Esophagus squamous epithelium (tissue), 5 donors: ENCODE measurements at places on chromosomes 4 and X. TPM values are rescaled to one million over a fixed set of nuclear protein-coding genes. Genes with fewer than 3 reads are reported as not detected.

Gene SUPT20HL1
- total RNA-seq = not detected

Gene CT45A3
- not detected for total RNA-seq

Gene SOWAHB
- total RNA-seq = 29.0 TPM

Gene PASD1
- total RNA-seq = not detected

Gene PLP1
- total RNA-seq = 6.2 TPM

Gene SPANXC
- not detected for total RNA-seq

Gene USP17L22
- total RNA-seq = not detected

Gene DAPP1
- total RNA-seq = 45.8 TPM

Gene TIGD4
- total RNA-seq = not detected

DNA sequence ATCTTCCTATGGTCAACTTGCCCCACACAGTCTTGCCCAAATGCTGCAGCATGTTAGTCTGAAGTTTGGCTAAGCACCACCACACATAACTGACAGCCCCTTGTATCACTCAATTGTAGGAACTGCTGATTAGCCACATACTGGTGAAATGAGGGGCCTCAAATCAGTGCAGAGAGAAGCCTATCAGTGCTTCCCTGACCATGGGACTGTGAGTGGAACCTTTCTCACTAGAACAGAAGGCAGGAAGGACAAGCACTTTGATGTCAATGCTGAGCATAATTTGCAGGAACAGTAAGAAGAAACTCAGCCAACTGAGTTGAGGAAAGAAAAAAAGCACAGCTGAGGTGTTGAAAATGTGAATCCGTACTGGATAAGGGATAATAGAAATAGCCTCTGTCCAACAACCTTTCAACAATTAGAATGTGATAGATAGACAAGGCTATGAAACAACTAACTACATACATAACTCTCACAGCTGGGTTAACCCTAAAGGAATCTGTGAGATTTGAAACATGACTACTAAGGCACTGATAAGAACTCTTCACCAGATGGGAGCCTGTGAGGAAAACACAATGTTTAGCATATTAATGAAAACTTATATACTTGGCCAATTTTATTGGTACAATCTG lies 136.6 kb upstream of the SH3RF1 start:
- no peak overlapping the region for H3K4me3 ChIP-seq
- no peaks in the 10 kb centered on the region for H3K27me3 ChIP-seq
- DNase-seq = no peak
- H3K27ac ChIP-seq = no peak overlapping the region
- peaks cover 12% of the 10 kb centered on the region for H3K4me1 ChIP-seq

- no peaks in the 10 kb centered on the region for H3K27me3 ChIP-seq
- no peak overlapping the region for H3K27ac ChIP-seq
- no peak for DNase-seq
- H3K36me3 ChIP-seq = no peaks in the 10 kb centered on the region
- no peak overlapping the region for H3K4me3 ChIP-seq
Measured at GRCh38 chrX:70066646-70067045, 4.4 kb downstream of the OTUD6A start.

DNA sequence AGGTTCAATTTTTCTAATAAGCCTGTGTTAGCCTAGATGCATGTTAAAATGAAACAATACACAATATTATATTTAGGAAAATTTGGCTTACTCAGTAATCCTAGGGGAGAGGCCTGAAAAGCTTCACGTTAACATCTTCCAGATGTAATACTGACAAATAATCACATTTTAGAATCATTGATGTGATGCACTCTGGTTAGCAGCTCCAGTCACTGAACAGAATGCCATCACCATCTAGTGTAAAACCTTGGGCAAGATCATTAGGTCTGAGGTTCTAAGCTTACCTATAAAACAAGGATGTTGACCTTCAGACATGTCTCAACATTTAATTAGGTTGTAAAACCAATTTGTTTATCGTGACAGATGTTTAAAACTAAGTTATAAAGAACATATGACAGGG lies 1704.8 kb downstream of the STIM2 start:
- H3K4me1 ChIP-seq = no peaks in the 10 kb centered on the region
- H3K27me3 ChIP-seq = no peaks in the 10 kb centered on the region

- no peak for DNase-seq
- H3K4me1 ChIP-seq = no peaks in the 10 kb centered on the region
- H3K4me3 ChIP-seq = no peak overlapping the region
- no peaks in the 10 kb centered on the region for H3K27me3 ChIP-seq
Measured at GRCh38 chrX:16124201-16124600, 836 bp downstream of the GRPR start.

DNA sequence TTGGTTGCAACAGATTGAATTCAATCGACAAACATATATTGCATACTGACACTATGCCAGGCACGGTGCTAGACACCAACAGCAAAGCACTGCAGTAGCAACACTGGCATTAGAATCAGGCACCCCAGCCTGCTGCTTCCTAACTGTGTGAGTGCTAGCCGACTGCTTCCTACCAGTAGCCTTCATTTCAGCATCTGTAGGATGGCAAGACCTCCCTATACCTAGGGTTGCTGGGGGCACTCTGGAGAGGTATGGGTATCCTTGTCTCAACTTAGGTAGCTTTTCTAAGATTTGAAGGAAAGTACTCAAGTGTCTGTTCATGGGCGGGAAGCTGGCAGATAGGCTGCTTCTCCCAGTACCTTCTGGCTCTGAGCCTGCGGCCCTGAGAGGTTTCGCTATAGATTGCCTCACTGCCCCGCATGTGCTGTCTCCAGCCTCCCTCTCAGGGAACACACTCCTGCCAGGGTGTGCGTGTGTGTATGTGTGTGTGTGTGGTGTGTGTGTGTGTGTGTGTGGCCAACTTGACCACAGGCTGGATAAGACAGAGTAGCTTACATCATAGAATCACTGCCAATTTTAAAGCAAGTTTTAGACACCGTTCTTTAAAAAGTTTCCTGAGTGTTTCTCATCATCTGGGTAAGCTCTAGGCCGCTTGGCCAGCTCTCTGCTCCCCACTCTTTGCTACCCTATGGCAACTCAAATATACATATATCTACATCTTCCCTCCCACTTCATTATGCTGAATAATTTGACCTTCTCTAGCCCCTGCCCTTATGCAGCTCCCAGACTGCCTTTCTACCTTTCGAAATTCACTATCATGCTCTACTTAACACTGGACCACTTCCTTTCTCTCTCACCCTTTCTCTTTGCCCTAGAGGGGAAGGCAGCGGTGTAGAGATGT lies 97.0 kb upstream of the PJA1 start:
- H3K27me3 ChIP-seq = no peaks in the 10 kb centered on the region
- H3K4me3 ChIP-seq = no peak overlapping the region
- no peaks in the 10 kb centered on the region for H3K4me1 ChIP-seq
- DNase-seq = no peak
- H3K27ac ChIP-seq = no peak overlapping the region
- no peaks in the 10 kb centered on the region for H3K36me3 ChIP-seq

- peaks cover 26% of the 10 kb centered on the region for H3K36me3 ChIP-seq
- H3K27ac ChIP-seq = no peak overlapping the region
- no peaks in the 10 kb centered on the region for H3K4me1 ChIP-seq
- DNase-seq = no peak
- no peaks in the 10 kb centered on the region for H3K27me3 ChIP-seq
Measured at GRCh38 chr4:898869-899555, 33.1 kb downstream of the GAK start.

DNA sequence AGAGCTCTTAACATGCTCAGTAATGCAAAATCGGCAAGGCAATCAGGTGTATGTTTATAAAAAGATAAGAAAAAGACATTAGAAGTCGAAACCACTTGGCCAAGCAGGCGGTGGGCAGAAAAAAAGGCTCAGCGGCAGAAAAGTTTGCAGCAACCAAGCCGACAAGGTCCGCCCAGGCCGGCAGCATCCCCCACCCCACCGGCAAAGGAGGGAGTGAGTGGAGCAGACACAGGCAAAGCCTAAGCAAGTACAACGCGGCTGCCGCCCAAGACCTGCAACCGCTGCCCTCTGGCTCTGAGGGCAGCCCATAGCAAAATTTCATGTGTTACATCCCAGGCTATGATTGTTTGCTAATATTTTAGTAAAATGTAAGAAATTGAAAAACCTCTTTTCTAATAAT lies 125.4 kb upstream of the ZCCHC13 start:
- H3K27me3 ChIP-seq = no peaks in the 10 kb centered on the region
- no peak overlapping the region for H3K27ac ChIP-seq
- no peaks in the 10 kb centered on the region for H3K4me1 ChIP-seq
- H3K4me3 ChIP-seq = no peak overlapping the region
- DNase-seq = no peak

- no peaks in the 10 kb centered on the region for H3K36me3 ChIP-seq
- H3K4me1 ChIP-seq = no peaks in the 10 kb centered on the region
- DNase-seq = no peak
- H3K27me3 ChIP-seq = no peaks in the 10 kb centered on the region
- no peak overlapping the region for H3K27ac ChIP-seq
Measured at GRCh38 chrX:6685489-6685888, 150.6 kb upstream of the VCX3A start.

- no peak overlapping the region for H3K4me3 ChIP-seq
- H3K4me1 ChIP-seq = peaks cover 4% of the 10 kb centered on the region
- no peak overlapping the region for H3K27ac ChIP-seq
- H3K27me3 ChIP-seq = peaks cover 26% of the 10 kb centered on the region
- no peaks in the 10 kb centered on the region for H3K36me3 ChIP-seq
- no peak for DNase-seq
Measured at GRCh38 chrX:100407147-100407783, 2.8 kb downstream of the PCDH19 start.

- H3K4me1 ChIP-seq = no peaks in the 10 kb centered on the region
- DNase-seq = no peak
- H3K27me3 ChIP-seq = no peaks in the 10 kb centered on the region
- peaks cover 84% of the 10 kb centered on the region for H3K36me3 ChIP-seq
Measured at GRCh38 chr4:40826821-40827220, 77.1 kb downstream of the NSUN7 start.

DNA sequence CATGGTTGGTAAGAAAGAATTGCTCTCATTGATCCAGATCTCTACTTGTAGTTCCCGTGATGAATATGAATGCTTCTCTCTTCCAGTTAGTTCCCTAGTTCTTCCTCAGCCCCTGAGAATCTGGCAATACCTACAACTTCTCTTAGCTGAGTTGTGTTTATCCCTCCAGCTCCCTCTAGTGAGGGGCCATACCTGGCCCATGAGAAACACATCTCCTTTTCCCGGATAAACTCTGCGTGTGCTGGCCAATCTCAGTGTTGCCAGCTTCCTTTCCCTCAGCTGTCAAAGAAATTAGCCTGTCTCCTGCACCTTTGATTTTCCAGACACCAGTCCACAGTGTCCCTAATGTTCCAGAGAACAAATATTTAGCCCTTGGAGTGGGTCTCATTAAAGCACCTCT lies 5.7 kb downstream of the CBLL2 start:
- no peaks in the 10 kb centered on the region for H3K4me1 ChIP-seq
- no peak overlapping the region for H3K27ac ChIP-seq
- H3K4me3 ChIP-seq = no peak overlapping the region
- H3K36me3 ChIP-seq = no peaks in the 10 kb centered on the region
- no peaks in the 10 kb centered on the region for H3K27me3 ChIP-seq

DNA sequence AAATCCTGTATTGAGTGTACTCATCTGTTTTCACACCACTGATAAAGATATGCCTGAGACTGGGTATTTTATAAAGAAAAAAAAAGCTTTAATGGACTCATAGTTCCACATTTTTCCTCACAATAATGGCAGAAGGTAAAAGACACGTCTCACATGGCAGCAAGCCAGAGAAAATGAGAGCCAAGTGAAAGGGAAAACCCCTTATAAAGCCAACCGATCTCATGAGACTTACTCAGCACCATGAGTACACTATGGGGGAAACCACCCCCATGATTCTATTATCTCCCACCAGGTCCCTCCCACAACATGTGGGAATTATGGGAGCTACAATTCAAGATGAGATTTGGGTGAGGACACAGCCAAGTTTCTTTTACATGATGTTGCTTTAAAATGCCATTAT lies 171.9 kb downstream of the GALNTL6 start:
- DNase-seq = no peak
- no peaks in the 10 kb centered on the region for H3K4me1 ChIP-seq
- H3K27ac ChIP-seq = no peak overlapping the region
- H3K27me3 ChIP-seq = no peaks in the 10 kb centered on the region
- no peak overlapping the region for H3K4me3 ChIP-seq

GRCh38 chr4:65653740-65654361 lies 16.4 kb downstream of the EPHA5 start:
- H3K27ac ChIP-seq = no peak overlapping the region
- DNase-seq = no peak
- no peaks in the 10 kb centered on the region for H3K27me3 ChIP-seq
- H3K36me3 ChIP-seq = no peaks in the 10 kb centered on the region
- no peaks in the 10 kb centered on the region for H3K4me1 ChIP-seq

DNA sequence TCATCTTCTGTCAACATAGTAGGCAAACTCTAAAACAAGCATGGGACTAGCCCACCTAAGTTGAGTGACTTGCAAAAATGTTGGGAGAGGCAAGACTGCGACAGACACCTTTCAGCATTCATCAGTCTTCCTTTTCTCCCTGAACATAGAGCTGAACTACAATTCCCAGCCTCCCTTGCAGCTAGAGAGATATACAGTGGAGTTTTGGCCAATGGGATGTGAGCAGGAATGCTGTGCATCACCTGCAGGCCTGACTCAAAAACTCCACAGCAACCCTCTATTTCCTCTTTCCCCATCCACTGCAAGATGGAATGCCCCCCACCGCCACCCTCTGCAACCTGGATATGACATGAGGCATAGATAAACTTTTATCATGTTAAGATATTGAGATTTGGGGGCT lies 66.5 kb downstream of the PDHA1 start:
- H3K4me1 ChIP-seq = no peaks in the 10 kb centered on the region
- no peak overlapping the region for H3K27ac ChIP-seq
- no peak for DNase-seq

DNA sequence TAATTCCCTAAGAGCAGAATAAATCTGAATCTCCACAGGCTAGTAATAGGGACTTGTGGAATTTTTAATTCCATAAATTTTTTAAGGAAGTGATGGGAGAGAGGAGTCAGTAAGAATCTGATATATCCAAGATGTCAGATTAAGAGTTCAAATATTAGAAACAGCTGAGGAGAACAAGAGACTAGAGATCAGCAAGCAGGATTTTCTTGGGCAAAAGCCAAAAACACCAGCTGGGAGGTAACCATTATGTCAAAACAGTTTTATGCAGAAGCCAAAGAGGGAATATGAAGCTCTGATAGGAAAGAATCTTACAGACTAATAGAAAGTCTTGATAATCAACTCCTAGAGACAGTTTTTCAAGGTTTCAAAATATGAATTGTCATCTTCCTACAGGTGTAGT lies 72.2 kb upstream of the RBPJ start:
- no peaks in the 10 kb centered on the region for H3K36me3 ChIP-seq
- H3K4me1 ChIP-seq = no peaks in the 10 kb centered on the region
- DNase-seq = no peak
- H3K27ac ChIP-seq = no peak overlapping the region
- no peak overlapping the region for H3K4me3 ChIP-seq

GRCh38 chr4:48654015-48654664 lies 125.9 kb downstream of the FRYL start:
- H3K27ac ChIP-seq = no peak overlapping the region
- no peak overlapping the region for H3K4me3 ChIP-seq
- peaks cover 20% of the 10 kb centered on the region for H3K4me1 ChIP-seq

- no peaks in the 10 kb centered on the region for H3K36me3 ChIP-seq
- H3K4me1 ChIP-seq = peaks cover 5% of the 10 kb centered on the region
- H3K4me3 ChIP-seq = no peak overlapping the region
- no peaks in the 10 kb centered on the region for H3K27me3 ChIP-seq
- no peak overlapping the region for H3K27ac ChIP-seq
Measured at GRCh38 chr4:102789317-102789717, 28.5 kb upstream of the MANBA start.

- H3K27ac ChIP-seq = no peak overlapping the region
- peaks cover 34% of the 10 kb centered on the region for H3K36me3 ChIP-seq
- no peaks in the 10 kb centered on the region for H3K27me3 ChIP-seq
- no peaks in the 10 kb centered on the region for H3K4me1 ChIP-seq
Measured at GRCh38 chr4:15545371-15545770, 75.7 kb downstream of the CC2D2A start.
